ENCODE measurements at places on chromosomes 11 and 22. TPM values are rescaled to one million over a fixed set of nuclear protein-coding genes. Genes with fewer than 3 reads are reported as not detected.

The CTTN gene
- 226 TPM for total RNA-seq

The GLYAT gene
- not detected for total RNA-seq

DNA sequence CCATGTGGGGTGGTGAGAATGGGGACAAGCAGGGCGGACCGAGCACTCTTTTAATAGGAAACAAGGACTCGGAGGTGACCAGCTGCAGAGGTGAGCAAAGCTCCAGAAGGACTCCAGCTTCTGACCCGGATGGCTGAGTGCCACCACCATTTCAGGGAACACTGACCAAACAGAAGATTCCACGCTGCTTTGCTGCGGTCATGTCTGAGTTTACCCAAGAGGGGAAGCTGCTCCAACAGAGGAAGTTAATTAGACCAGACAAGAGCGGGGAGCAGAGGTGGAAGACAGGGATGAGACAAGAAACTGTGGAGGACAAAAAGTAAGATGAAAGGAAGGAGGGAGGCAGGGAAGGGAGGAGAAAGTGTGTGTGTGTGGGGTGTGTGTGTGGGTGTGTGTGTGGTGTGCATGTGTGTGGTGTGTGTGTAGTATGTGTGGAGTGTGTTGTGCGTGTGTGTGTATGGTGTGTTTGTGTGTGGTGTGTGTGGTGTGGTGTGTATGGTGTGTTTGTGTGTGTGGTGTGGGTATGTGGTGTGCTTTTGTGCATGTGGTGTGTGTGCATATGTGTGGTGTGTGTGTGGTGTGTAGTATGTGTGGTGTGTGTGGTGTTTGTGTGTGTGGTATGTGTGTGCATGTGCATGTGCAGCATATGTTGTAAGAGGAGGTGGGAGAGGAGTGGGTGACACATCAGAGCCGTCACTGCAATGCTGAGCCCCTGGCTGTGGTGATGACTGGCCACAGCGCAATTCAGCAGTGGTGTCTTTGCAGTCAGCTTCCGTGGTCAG lies 82.2 kb upstream of the AKIP1 start:
- no peak overlapping the region for H3K4me3 ChIP-seq
- H3K36me3 ChIP-seq = 0 out of 3 replicates have a peak, but pooled peaks cover 1% of the 10 kb centered on the region
- H3K4me1 ChIP-seq = peaks cover 6% of the 10 kb centered on the region
- H3K27ac ChIP-seq = no peak overlapping the region
- DNase-seq = peak; percentile 12

DNA sequence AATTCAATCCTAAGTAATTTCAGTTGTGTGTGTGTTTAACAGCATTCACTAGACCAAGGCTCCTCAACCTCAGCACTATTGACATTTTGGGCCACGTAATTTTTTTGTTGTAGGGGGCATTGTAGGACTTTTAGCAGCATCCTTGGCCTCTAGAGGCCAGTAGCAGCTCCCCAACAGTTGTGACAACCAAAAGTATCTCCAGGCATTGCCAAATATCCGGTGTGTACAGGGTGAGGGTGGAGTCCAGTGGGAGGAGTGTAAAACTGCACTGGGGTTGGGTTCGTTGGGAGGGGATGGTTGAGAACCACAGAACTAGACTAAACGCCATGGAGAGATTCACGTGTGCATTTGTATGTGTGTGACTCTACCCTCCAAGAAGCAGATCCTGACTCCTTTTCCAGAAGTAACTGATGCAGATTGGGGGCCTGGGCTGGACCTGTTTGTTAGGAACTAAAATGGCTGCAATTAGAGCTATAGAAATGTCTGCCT lies 5.9 kb upstream of the PHF21A start:
- DNase-seq = no peak
- no peaks in the 10 kb centered on the region for H3K27me3 ChIP-seq
- no peaks in the 10 kb centered on the region for H3K36me3 ChIP-seq

DNA sequence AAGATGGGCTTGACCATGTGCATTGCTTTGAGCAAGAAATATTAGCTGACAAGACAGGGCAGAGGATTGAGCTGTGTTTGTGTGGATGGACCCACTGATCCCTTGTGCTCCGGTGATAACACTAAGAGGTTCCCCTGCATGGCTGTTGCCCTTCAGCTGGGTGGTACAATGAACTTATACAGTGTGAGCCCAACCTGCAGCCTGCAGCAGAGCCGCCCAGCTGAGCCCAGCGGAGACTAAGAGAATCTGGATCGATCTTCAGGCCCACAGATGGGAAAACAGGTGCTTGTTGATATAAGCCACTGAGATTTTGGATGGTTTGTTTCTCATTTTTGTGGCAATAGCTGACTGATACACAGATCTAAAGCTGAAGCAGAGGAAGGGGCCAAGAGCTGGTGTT lies 177.4 kb upstream of the SYT13 start:
- no peaks in the 10 kb centered on the region for H3K36me3 ChIP-seq
- no peaks in the 10 kb centered on the region for H3K4me1 ChIP-seq
- no peak overlapping the region for H3K27ac ChIP-seq
- H3K4me3 ChIP-seq = no peak overlapping the region

DNA sequence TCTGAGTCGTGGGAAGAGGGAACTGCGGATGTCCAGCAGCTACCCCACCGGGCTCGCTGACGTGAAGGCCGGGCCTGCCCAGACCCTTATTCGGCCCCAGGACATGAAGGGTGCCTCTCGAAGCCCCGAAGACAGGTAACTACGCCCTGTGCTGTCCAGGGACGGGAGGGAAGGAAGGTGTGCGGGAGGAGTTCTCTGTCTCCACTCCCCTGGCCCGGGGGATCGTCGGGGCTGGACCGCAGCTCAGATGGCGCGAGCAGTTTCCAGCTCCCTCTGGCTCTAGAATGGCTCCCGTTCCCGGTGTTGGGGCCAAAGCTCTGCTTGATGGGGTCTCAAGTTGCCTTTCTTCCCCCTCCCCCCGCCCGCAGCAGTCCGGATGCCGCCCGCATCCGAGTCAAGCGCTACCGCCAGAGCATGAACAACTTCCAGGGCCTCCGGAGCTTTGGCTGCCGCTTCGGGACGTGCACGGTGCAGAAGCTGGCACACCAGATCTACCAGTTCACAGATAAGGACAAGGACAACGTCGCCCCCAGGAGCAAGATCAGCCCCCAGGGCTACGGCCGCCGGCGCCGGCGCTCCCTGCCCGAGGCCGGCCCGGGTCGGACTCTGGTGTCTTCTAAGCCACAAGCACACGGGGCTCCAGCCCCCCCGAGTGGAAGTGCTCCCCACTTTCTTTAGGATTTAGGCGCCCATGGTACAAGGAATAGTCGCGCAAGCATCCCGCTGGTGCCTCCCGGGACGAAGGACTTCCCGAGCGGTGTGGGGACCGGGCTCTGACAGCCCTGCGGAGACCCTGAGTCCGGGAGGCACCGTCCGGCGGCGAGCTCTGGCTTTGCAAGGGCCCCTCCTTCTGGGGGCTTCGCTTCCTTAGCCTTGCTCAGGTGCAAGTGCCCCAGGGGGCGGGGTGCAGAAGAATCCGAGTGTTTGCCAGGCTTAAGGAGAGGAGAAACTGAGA lies 1.4 kb downstream of the ADM start:
- H3K4me1 ChIP-seq = peaks cover 8% of the 10 kb centered on the region
- peak overlapping the region; percentile 84 for H3K4me3 ChIP-seq
- no peaks in the 10 kb centered on the region for H3K27me3 ChIP-seq
- H3K36me3 ChIP-seq = peaks cover 24% of the 10 kb centered on the region
